ENCODE measurements at places on chromosomes 3 and 15.

DNA sequence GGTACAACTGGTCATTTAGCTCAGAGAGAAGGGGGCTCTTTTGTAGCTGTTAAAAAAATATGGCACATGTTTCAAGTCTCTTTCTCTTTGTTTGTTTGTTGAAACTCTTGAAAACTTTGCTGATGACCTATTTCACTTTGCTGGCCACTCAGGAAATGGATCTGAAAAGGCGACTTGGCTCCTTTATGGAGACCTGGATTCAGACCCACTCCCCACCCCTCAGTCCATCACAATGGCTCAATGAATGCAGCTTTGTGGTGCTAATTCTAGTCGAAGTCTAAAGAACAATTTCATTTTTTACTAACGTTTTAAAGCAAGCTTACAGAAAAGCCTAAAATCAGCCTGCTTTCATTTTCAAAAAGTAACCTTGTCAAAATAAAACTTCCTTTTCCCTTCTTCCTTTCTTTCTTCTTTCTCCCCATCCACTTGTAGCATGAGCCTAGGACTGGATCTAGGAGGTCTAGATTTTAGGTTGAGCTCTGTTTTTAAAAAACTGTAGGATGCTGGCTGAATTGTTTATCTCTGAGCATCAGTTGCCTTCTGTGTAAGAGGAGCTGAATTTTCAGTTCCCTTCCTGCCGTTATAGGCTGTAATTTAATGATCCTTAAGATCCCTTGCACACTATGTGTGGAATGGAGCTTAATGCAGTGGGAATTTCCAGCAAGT, 165.5 kb upstream of the FEZF2 start:
- DNase-seq, result peak; percentile 38

DNA sequence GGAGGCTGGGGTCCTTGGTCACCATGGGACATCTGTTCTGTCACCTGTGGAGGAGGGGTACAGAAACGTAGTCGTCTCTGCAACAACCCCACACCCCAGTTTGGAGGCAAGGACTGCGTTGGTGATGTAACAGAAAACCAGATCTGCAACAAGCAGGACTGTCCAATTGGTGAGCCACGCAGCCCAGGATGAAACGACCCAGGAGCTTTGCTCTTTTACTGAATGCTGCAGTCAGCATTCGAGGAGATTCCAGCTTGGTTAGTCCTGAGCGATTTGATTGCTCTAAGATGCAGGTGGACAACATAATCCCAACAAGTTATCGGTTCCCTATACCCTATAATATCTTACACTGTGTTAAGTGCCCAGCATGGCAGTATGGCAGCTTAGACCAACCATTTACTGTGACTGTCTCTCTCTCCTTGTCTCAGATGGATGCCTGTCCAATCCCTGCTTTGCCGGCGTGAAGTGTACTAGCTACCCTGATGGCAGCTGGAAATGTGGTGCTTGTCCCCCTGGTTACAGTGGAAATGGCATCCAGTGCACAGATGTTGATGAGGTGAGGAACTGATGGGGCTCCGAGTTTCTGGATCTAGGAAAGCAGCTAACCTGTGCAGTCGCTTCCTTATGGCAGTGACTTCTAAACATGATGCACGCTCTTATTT, 7.8 kb downstream of the THBS1 start:
- no peak for DNase-seq

- DNase-seq, result no peak
These were observed 1437.0 kb downstream of the OTOL1 start for GRCh38 chr3:162933656-162934055.

DNA sequence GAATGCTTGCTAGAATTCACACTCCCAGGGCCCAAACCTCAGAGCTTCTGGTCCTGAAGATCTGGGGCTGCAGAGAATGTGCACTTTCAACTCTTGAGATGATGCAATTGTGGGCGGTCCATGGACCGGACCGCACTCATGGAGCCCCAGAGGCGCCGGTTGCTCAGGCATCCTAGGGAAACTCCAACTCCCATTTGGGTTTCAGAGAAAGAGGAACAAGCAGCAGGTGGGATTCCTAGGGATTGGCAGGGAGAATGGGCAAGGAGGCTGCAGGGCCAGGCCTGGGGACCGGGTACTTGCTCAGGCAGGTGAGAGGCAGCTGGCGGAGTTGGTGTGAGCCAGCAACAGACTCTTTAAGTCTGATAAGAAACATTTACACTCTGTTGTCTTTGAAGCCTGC, 3.5 kb downstream of the NOX5 start:
- no peak for DNase-seq

DNA sequence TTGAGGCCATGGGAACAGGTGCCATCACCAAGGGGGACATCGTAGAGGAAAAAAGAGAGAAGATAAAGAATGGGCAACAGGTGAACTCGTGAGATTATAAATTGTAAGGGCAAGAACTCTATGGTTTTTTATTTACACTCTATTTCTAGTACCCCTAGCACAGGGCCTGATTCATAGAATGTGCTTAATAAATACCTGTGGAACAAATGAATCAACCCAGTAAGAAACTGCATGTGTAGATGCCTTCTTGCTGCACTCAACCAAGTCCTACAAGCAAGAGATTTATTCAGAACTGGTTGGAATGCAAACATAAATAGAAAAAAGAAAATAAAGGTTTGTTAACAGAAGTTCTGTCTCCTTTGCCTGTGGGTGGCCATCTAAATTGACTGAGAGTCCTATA, 18.7 kb upstream of the KPNA1 start:
- DNase-seq, result no peak

Measured in iPS DF 19.7 (cell line).